ENCODE measurements at places on chromosomes 16 and 17.

- DNase-seq: no peak
Measured at GRCh38 chr17:2188971-2189630, 114.5 kb downstream of the SMG6 start.

GRCh38 chr17:66573078-66573477, 261.8 kb upstream of the CACNG5 start:
- no peak for DNase-seq

DNA sequence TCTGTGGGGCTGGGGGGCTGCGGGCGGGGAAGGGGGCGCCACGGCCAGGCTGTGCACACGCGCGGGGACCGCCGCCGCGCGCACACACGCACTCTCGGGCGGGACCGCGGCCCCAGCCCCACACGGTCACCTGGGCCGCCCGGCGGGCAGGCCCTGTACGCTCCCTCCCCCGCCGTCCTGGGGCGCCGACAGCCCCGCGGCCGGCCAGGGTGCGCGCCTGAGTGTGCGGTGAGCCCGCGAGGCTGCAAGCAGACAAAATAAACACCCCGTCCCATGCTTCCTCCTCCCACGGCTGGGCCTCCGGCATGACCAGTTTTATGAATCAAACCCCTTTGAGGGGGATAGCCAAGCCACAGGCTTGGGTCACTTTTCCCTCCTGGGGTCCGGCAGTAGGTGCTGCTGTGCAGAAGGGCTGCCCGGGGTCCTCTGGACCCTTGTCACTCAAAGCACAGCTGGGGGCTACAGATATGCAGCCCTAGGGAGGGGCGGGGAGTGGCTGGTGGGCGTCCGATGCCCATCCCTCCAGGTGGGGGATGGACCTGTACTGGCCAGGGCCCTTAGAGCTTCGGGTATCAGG, 441 bp downstream of the VASN start:
- no peak for DNase-seq

- DNase-seq: no peak
Measured at GRCh38 chr17:10171581-10171981, 26.8 kb downstream of the GAS7 start.

GRCh38 chr17:68749349-68750207, 148.4 kb upstream of the FAM20A start:
- DNase-seq: no peak

Measured in AG04449 (cell line).